H4 (cell line): ENCODE measurements at places on chromosomes 1 and 21. TPM values are rescaled to one million over a fixed set of nuclear protein-coding genes. Genes with fewer than 3 reads are reported as not detected.

DNA sequence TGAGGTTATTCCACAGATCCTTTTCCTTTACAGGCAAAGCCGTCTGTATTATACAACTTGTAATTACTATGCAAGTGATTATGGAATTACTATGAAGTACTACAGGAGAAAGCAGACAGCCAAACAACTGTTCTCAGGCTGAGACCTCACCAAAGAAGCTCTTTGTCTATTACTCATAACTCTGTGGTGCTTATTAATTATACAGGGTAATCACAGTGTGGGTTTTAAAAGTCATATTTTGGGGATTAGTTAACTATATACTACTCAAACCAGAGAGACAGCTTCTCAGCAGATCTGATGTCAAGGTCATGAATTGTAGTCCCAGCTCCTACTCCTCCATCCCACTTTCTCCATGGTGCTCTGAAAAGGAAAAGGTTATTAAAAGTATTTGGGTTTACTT lies 49.6 kb downstream of the CTTNBP2NL start:
- DNase-seq = no peak

DNA sequence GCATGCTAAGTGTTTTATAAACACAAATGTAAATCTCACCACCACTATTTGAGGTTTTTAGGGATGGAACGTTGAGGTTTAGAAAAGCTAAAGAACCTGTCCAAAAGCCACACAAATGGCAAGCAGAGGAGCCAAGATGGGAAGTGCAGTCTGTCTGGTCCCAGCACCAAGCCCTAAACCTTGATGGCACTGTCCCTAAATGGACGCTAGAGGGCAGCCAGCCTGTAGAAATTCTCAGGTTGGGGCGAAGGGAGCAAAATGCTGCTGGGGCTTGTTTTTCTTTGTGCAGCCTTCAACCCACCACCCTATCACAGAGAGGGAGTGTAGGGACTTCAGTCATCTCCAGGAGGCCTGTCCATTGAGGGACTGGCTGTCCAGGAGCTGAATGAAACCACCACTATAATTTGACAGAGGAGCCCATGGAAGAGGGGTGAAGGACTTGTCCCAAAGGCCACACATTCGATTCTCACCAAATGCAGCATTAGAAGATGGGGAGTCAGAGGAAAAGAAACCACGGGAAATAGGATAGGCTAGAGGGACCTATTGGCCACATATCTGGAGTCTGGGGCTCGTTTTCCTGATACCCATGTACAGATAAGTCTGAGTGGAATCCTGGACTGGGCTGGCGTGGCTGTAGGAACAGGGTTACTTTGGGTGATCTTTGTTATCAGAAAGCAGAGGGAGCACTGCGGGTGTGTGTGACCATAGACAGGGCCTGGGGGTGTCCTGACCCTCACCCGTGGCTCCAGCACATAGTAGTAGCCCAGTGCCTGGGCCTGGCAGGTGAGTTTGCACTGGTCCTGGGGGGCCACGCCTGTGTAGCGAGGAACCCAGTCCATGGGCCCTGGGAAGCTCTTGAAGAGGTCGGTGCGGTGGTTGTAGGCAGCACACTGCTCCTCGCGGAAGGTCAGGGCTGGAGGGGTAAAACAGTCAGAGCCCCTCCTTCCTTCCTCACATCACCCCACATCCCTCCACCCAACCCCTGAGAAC lies 6.1 kb downstream of the ADAMTS4 start:
- peak; percentile 55 for DNase-seq

FAM177B gene
- not detected in 2 replicates for total RNA-seq

DNA sequence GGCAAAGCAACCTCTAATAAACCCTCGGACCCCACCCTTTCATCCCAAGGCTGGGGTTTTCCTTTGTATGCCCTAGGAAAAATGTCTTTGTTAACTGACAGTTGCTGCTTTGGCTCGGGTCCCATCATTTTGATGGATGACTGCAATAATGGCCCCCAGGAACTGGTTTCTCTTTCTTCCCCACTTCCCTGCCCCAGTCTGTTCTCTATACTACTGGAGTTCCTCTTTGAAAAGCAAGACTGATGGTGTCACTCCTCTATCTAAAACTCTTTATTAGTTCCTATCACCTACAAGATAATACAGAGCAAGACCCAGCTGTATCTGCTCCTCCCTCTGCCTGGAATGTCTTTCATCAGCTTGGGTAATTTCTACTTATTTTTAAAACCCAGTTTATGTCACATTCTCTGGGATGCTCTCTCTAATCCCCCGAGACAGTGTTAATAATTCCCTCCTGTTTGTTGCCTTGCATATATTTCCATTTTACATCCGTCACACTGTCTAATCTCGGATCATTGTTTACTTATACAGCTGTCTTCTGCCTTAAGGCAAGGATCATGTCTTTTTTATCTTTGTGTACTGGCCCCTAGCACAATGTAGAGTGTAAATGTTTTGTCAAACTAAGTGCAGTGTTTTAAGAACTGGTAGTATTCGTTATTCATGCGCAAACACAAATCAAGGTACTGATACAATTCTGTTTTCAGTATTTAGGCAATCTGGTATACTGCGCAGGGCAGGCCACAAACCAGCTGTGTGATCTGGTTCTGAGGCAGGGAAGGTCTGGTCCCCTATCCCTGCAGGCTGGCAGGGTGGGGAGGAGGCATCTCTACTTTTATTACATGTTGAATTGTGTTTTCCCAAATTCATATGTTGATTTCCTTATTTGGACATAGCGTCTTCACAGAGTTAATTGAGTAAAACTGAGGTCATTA lies 16.1 kb downstream of the SLAMF1 start:
- DNase-seq = no peak

DNA sequence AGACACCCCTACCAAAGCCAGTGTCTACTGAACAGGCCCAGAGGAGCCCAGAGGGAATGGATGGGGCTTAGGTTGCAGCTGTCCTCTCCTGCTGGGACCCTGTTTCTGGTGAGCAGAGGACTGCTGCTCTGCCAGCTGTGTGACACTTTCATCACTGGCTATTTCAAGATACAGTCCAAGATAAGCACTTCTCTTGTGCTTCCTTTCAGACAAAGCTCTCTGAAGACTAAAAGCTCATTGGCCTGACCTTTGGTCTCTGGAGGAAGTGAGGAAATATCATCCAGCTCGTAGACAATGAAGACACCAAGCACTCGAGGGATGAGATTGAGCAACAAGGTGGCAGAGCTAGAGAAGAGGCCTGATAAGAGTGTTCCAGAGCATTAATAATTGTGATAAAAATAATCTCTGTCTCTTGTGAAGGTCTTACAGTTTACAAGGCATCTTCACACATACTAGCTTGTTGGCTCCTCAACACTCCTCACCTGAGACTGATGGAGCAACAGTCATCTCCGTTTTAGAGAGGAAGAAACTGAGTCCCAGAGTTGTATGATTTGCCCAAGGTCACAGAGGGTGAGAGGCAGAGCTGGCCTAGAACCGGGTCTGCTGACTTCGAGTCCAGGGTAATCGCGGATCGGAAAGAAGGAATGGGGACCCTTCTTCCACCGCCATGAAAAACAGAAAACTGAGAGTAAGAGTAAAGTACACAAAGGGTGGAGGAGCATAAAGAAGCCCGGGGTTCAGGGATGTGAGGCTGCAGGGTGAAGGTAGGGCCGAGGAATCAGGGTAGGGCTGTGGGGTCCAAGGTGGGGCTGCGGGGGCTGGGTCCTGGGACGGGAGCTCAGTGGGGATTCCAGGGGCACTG lies 666 bp downstream of the PAFAH2 start:
- DNase-seq = no peak

FLG2 gene
- not detected in 2 replicates for total RNA-seq

LDLRAD2 gene
- total RNA-seq = not detected in 2 replicates

GRCh38 chr21:14712121-14712715 lies 166.1 kb upstream of the SAMSN1 start:
- no peak for DNase-seq

DNA sequence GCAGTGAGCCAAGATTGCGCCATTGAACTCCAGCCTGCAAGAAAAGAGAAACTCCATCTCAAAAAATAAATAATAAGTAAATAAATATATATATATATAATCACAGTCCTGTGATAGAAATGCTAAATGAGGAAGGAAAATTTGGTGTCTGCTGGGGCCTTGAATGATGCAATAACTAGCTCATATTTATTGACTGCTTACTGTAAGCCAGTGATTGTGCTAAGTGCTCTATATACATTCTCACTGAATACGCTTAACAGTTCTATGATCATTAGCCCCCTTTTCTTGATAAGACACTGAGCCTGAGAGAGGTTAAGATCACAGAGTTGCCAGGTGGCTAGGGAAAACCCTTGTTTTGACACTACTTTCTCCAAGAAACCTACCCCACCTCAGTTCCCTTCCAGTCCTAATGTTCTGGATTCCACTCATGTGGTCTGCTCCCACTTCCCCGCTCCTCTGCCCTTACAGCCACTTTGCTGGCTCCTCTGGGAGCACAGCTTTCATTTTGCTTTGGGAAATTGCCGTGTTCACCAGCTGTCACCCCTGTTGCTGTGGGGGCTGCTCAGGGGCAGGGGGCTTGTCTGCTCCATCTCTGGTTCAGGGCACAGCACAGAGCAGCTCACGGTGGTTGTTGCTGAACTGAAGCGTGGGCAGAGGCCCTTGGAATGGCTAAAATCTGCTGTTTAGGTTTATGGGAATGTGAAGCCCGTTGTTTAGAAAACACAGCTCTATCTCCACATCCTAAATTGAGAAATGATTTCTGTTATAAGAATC lies 2.5 kb upstream of the BMP8A start:
- no peak for DNase-seq

DNA sequence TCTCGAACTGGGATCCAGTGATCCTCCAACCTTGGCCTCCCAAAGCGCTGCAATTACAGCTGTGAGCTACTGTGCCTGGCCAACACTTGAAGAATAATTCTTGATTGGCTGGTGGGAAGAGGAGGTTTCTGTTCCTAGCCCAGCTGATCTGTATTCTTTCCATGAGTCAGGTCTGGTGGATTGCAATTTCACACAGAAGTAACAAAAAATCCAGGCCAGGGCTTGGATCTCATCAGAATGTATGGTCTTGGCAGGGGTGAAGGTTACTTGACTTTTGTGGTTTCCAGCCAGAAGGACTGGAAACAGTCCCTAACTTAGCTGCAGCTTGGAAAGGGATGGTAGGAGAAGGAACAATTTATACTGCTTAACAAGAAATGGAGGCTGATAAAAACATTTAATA lies 5.1 kb upstream of the HP1BP3 start:
- DNase-seq = no peak

DNA sequence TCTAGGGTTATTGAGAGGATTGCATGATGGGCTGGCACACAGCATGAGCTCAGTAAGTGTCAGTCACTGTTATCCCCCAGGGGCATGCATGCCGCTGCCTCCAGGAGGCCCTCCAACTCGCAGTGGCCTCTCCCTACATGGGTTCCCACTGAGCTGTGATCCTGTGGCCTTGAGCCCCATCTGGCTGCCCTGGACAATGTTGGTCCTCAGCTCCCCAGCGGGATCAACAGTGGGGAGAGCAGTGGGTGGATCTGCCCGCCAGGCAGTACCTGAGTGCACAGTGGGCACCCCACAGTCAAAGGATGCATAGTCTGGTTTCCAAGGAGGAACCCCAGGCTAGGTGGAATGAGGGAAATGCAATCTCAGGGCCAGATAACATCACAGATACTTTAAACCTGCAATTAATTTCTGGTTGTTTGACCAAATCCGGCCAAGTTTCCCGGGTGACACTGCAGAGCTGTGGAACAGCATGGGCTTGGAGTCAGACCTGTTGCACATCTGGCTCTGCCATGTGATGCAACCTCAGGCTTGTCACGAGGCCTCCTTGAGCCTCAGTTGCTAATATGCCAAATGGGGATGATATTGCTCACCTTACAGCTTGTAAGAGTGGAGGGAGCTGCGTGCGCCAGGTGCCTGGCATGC lies 9.3 kb downstream of the PADI3 start:
- DNase-seq = peak; percentile 40

DNA sequence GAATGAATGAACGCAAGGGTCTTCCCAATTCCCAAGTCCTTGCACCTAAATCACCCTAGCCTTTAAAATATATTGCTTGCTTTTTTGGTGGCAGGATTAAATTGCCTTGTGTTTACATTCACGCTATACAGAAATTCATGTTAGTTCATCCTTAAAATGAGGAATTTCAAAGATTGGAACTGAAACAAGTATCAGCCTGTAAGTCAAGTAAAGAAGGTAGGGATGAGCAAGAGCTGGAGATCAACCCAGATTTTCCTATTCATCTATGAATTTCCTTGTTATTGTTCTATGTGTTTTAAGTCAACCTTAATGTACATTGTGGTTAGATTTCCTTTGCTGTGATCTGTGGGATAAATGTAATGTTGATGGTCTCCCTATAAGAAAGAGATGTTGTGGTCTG lies 248.2 kb downstream of the NFIA start:
- DNase-seq = no peak

- DNase-seq = no peak
These were observed 167.6 kb downstream of the PCBP3 start for GRCh38 chr21:45811136-45811535.

FAM72A gene
- total RNA-seq = 4.5 and 7.2 TPM in 2 replicates

DNA sequence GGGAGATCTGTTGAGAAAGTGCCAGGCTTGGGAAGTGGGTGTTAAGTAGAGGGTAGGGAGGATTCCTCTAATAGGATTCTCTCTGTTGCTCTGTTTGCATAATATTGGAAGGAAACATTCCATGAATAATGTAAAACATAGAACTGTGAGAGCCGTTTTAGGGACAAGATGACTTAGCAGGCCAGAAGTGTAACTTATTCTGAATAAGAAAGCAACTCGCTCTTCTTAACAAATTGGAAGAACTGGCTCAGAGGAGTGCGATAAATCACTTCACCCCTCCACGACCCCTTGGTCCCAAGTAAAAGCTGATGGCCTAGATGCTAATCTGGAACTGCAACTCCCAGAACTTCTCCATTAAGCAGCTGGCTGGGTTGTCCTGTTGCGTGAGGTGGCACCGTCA lies 19.1 kb downstream of the SIM2 start:
- DNase-seq = no peak
